Aorta (tissue), 5 donors: ENCODE measurements at places on chromosomes 11 and 22. TPM values are rescaled to one million over a fixed set of nuclear protein-coding genes. Genes with fewer than 3 reads are reported as not detected.
A peak's percentile ranks its signal among the peaks of the same experiment; 100 is the strongest.

- no peaks in the 10 kb centered on the region for H3K36me3 ChIP-seq
- H3K27ac ChIP-seq = no peak overlapping the region
- H3K27me3 ChIP-seq = no peaks in the 10 kb centered on the region
- no peak overlapping the region for H3K4me3 ChIP-seq
Measured at GRCh38 chr22:25704701-25705100, 37.3 kb upstream of the MYO18B start.

GRCh38 chr22:21624120-21624879, 5.5 kb downstream of the YDJC start:
- DNase-seq = peak; percentile 83
- H3K36me3 ChIP-seq = no peaks in the 10 kb centered on the region
- H3K27ac ChIP-seq = no peak overlapping the region
- H3K4me3 ChIP-seq = no peak overlapping the region

DNA sequence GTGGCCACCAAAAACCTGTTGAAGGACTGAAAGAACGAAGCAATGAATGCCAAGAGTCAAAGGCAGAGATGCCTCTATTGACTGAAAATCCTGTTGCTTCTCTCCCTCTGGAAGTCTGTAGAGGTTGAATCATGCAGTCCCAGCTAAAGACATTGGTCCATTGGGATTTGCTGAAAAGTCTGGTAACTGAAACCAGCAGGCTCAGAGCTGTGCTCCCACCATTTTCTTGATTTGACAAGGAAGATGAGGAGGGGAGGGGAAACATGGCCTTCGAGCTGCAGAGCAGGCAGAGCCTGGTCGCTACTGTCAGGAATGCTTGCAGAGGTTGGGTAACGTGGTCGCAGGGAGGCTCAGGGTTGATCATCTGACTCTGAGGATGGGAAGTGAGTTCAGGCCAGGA, 72.8 kb upstream of the CSNK2A3 start:
- H3K4me3 ChIP-seq = no peak overlapping the region
- H3K27me3 ChIP-seq = no peaks in the 10 kb centered on the region
- no peaks in the 10 kb centered on the region for H3K4me1 ChIP-seq
- H3K36me3 ChIP-seq = no peaks in the 10 kb centered on the region
- DNase-seq = no peak
- no peak overlapping the region for H3K27ac ChIP-seq

- H3K27ac ChIP-seq = no peak overlapping the region
- no peaks in the 10 kb centered on the region for H3K36me3 ChIP-seq
- H3K27me3 ChIP-seq = no peaks in the 10 kb centered on the region
- no peaks in the 10 kb centered on the region for H3K4me1 ChIP-seq
Measured at GRCh38 chr11:76752321-76753143, 30.6 kb upstream of the TSKU start.

DNA sequence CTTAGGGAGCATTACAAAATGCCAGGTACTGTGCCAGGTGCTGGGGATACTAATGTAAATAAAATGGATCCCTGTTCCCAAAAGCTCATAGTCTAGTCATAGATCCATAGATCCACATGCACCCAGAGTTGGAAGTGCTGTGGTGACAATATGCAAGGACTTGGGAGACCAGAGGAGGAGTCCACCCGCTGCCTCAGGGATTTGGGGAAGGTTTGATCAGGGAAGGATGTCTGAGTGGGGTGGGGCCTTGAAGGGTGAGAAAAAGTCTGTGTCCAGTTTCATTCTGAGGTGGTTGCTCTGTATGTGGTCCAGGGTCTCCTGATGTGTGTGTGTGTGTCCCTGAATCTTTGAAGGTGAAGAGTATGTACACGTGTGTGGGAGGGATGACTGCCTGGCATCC, 9.2 kb downstream of the SOX10 start:
- H3K4me1 ChIP-seq = no peaks in the 10 kb centered on the region
- DNase-seq = no peak
- no peaks in the 10 kb centered on the region for H3K36me3 ChIP-seq
- no peaks in the 10 kb centered on the region for H3K27me3 ChIP-seq
- H3K4me3 ChIP-seq = no peak overlapping the region

GRCh38 chr11:11461473-11461872, 108.4 kb upstream of the CSNK2A3 start:
- peaks cover 3% of the 10 kb centered on the region for H3K4me1 ChIP-seq
- no peak overlapping the region for H3K4me3 ChIP-seq
- H3K36me3 ChIP-seq = no peaks in the 10 kb centered on the region
- no peaks in the 10 kb centered on the region for H3K27me3 ChIP-seq
- H3K27ac ChIP-seq = peak overlapping the region; percentile 29
- DNase-seq = no peak

DNA sequence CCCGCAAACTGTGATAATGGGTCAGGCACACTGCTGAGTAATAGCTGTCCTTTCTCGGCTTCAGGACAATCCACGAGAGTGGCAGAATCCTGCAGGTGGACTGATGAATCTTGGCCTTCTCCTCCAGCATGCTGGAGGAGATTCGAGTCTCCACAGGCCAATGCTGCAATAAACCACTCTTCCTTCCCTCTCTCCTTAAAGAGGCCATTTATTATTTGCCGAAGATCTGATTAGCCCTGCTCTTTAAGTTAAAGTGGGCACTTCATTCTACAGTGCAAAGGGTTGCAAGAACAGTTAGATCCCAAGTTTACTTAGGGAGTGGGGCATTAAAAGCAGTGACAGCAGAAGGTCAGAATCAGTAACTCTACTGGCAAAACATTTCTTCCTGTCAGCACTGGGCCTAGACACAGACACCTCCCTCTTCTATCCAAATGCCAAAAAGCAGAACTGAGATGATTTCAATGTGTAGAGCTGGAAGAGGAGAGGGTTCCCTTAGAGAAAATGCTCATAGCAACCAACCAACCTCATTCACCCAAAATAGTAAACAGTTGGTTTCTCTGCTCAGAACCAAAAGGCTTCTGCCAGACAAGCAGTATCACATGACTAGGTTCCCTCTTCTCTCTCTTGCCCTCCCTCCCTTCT, 121.7 kb downstream of the SGSM3 start:
- no peaks in the 10 kb centered on the region for H3K27me3 ChIP-seq
- no peak overlapping the region for H3K4me3 ChIP-seq
- no peaks in the 10 kb centered on the region for H3K36me3 ChIP-seq
- H3K4me1 ChIP-seq = peaks cover 7% of the 10 kb centered on the region
- peak overlapping the region; percentile 10 for H3K27ac ChIP-seq

- peaks cover 7% of the 10 kb centered on the region for H3K4me1 ChIP-seq
- no peaks in the 10 kb centered on the region for H3K36me3 ChIP-seq
- no peak for DNase-seq
- H3K27ac ChIP-seq = no peak overlapping the region
Measured at GRCh38 chr11:35141071-35141470, 2.1 kb downstream of the CD44 start.

DNA sequence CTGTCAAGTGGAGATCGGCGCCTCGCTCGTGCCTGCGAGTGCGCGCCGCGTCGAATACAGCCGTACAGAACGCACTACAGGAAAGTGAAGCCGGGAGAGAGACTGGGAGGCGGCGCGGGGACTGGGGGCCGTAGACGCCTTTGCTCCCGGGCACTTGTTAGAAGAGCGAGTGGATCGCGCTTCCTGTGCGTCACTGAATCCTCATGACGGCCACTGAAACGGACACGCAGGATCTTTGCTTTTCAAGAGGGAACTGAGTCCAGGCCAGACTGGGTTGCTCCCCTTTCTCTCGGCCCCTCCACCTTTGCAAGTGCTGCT, 314 bp downstream of the RIC8A start:
- H3K27ac ChIP-seq = peak overlapping the region; percentile 83
- H3K36me3 ChIP-seq = no peaks in the 10 kb centered on the region
- DNase-seq = peak; percentile 81
- no peaks in the 10 kb centered on the region for H3K4me1 ChIP-seq
- H3K4me3 ChIP-seq = peak overlapping the region; percentile 53
- no peaks in the 10 kb centered on the region for H3K27me3 ChIP-seq

- H3K4me1 ChIP-seq = peaks cover 8% of the 10 kb centered on the region
- DNase-seq = no peak
- H3K36me3 ChIP-seq = no peaks in the 10 kb centered on the region
- H3K4me3 ChIP-seq = no peak overlapping the region
Measured at GRCh38 chr11:12017243-12017678, 8.8 kb upstream of the DKK3 start.

- no peak overlapping the region for H3K4me3 ChIP-seq
- no peak for DNase-seq
- H3K27ac ChIP-seq = no peak overlapping the region
- H3K36me3 ChIP-seq = no peaks in the 10 kb centered on the region
- H3K4me1 ChIP-seq = peaks cover 2% of the 10 kb centered on the region
Measured at GRCh38 chr22:28428271-28428670, 251.4 kb downstream of the TTC28 start.

DNA sequence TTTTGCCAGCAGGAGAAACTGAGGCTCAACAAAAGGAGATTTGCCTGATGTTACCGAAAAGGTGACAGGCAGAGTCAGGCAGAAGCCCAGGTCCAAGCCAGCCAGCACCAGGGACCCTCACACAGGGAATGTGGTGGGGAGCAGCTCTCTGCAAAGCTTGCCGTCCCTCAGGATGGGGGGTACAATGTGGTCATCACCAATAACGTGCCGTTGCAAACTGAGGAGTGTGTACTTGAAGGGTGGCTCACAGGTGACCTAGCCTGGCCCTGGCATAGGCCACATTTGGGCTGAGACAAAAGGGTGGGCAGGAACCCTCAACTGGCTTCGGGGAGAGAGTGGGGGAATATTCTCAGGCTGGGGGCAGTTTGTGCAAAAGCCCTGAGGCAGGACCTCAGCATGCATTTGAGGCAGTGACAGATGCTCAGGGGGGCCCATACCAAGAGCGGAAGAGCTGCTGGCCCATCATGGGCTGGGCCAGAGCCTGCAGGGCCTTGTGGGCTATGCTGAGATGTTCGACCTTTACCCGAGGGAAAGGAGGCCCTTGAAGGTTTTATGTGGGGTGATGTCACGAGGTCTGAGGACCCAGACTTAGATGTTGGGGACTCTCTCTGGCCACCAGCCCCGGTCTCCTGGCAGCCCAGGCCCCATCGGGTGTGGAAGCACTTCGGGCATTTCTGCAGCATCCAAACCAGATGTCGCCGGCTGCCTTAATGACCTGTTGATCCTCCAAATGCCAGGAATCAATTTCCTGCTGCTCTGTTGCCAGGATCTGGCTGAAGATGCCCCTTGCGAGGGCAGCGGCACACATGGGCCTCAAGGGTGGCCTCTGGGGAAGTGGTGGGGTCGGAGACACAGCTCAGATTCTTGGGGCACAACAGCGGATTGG, 57.4 kb upstream of the SHISAL1 start:
- H3K4me3 ChIP-seq = no peak overlapping the region
- H3K4me1 ChIP-seq = no peaks in the 10 kb centered on the region
- no peaks in the 10 kb centered on the region for H3K36me3 ChIP-seq
- no peak overlapping the region for H3K27ac ChIP-seq
- DNase-seq = peak; percentile 32
- no peaks in the 10 kb centered on the region for H3K27me3 ChIP-seq

BRSK2 gene
- 0.55 TPM for total RNA-seq

MISFA gene
- total RNA-seq = 6.6 TPM

METTL15 gene
- total RNA-seq = 19.2 TPM

EFCAB6 gene
- 2.6 TPM for total RNA-seq

FAM180B gene
- 1.7 TPM for total RNA-seq

HBG2 gene
- total RNA-seq = not detected

MYEOV gene
- total RNA-seq = not detected

SAA2 gene
- 26.3 TPM for total RNA-seq
